ENCODE measurements at places on chromosomes 2 and 18.

- no peak for DNase-seq
These were observed 71.7 kb downstream of the L3MBTL4 start for GRCh38 chr18:6342990-6343389.

DNA sequence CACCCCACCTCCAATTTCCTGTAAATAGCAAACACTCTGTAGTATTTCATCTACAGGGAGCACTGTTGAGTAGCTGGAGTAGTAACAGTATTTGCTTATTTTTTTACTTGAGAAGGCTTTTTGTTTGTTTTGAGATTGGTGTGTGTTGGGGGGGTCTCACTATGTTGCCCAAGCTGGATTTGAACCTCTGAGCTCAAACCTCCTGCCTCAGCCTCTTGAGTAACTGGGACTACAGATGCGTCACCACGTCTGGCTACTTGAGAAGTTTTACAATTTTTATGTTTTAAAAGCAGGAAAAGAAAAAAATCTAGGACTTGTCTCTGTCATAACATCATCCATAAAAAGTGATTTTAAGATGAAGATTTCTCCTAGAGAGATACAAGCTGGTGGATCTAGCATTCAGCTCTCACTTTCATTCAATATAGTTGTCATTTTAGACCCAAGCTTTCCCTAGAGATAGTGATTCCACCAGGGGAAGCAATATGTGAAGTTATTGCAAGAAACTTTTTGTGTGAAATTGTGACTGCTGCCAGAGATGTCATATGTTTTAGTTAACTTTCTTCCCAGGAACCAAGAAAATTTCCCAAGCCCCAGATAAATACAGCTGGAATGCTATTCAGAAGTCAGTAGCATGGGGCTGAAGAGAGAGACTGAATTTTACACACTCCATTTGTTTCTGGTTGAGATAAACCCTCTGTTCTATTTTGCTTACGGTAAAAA lies 60.2 kb upstream of the MAP4K3 start:
- no peak for DNase-seq

DNA sequence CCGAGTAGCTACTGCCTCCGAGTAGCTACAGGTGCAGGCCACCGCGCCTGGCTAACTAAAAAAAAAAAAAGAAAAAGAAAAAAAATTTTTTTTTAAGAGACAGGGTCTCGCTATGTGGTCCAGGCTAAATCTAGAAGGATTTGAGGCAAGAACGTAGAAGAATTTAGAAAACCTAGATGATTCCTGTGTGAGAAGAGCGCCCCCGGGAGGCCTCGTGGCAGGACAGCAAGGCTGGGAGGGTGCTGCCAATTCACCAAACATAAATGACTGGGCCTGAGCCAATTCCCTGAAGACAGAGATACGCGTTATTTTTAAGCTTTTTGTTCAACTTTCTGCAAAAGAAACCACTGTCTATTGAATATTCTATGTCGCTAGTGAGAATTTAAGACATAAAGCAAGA lies 90.1 kb upstream of the TGFA start:
- DNase-seq: no peak

- no peak for DNase-seq
These were observed 25.7 kb downstream of the DIS3L2 start for GRCh38 chr2:231987124-231987727.

- no peak for DNase-seq
These were observed 226.0 kb downstream of the TFCP2L1 start for GRCh38 chr2:121058852-121059558.

GRCh38 chr2:51220606-51221005 lies 188.7 kb upstream of the NRXN1 start:
- no peak for DNase-seq
